NCI-H2029 treated with DMSO at 0.1 percent for 48 hours (cell line): ENCODE measurements at places on chromosomes 3 and 15.
A peak's percentile ranks its signal among the peaks of the same experiment; 100 is the strongest.

- DNase-seq, result no peak
Observed at GRCh38 chr3:67327582-67327981, 326.8 kb downstream of the SUCLG2 start.

- no peak for DNase-seq
Observed at GRCh38 chr15:55403531-55403930, 4.6 kb downstream of the CCPG1 start.

- DNase-seq, result no peak
Observed at GRCh38 chr15:43218908-43219706, 1.7 kb downstream of the EPB42 start.

DNA sequence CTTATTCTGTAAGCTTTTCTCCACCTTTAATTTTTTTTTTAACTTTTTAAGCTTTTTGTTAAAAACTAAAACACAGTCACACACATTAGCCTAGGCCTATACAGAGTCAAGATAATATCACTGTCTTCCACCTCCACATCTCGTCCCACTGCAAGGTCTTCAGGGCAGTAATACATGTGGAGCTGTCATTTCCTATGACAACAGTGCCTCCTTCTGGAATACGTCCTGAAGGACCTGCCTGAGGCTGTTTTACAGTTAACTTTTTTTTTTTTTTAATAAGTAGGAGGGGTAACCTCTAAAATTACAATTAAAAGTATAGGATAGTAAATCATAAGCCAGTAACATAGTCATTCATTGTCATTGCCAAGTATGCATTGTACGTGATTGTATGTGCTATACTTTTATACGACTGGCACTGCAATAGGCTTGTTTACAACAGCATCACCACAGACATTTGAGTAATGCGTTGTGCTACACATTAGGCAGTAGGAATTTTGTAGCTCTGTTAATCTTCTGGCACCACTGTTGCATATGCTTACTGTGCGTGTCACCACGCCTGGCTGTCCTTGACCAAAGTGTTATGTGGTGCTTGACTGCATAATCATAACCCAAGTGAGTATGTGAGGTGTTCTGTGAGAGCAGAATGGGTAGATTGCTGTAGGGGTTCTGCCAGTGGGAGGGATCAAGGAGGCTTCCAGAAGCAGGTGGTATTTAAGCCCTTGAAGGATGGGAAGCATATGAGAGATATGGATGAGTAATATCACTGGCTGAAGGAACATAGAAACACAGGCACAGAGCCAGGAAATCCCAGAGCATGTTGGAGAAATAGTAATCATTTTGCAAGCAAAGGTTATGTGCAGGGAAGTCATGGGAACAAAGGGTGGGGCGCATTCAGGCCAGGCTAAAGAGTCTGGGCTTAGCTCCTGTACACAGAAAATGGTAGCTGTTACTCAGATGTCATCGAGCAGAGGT lies 18.3 kb downstream of the FBXO22 start:
- no peak for DNase-seq

- DNase-seq, result no peak
Observed at GRCh38 chr3:40229963-40230362, 79.5 kb upstream of the EIF1B start.

- no peak for DNase-seq
Observed at GRCh38 chr3:157347577-157348303, 88.9 kb upstream of the PTX3 start.

- no peak for DNase-seq
Observed at GRCh38 chr3:65545429-65545828, 493.3 kb downstream of the MAGI1 start.

GRCh38 chr15:40054855-40055575 lies 16.0 kb upstream of the SRP14 start:
- peak; percentile 6 for DNase-seq

GRCh38 chr15:63931556-63931955 lies 97.8 kb upstream of the HERC1 start:
- no peak for DNase-seq

DNA sequence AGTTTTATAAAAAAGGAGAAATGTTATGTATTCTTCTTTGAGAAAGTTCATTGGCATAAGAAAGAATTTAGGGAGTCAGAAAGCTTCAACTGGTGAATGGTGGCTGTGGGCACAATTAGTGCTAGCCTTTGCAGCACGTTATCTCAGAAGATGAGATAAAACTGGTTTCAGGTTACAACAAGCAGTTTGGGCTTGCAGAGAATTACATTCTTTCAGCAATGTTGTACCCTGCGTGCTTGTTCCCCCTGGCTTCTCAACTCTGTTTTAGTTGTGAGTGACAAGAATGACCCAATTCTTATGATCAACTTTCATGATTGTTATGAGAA lies 31.6 kb upstream of the ACP3 start:
- DNase-seq, result no peak

DNA sequence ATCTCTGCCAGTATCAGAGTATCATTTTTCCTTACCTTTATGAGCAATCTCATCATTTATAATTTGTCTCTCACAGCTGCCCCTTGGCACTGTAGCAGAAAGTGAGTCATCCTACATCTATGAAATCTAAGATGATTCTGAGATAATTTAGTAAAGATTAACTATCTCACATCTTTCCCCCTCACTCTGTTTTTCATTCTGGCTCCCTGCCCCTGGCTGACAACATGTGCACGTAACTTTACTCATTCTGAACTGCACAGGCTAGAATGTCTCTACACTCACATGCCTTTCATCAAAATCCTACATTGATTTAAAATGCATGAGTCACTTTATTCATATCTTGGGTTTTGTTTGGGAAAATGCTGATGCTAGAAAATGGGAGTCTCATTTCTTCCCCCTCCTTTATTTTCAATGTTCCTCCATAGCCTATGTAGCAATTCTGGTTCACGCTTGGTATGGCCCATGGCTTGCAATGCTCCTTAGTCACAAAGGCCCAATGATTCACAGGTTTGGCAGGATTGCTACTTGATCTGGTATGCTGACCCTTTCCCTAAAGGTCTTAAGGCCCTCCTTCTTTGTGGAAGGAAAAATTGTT lies 838.5 kb downstream of the TUSC7 start:
- DNase-seq, result no peak

GRCh38 chr3:43366481-43366880 lies 80.1 kb downstream of the SNRK start:
- DNase-seq, result no peak

DNA sequence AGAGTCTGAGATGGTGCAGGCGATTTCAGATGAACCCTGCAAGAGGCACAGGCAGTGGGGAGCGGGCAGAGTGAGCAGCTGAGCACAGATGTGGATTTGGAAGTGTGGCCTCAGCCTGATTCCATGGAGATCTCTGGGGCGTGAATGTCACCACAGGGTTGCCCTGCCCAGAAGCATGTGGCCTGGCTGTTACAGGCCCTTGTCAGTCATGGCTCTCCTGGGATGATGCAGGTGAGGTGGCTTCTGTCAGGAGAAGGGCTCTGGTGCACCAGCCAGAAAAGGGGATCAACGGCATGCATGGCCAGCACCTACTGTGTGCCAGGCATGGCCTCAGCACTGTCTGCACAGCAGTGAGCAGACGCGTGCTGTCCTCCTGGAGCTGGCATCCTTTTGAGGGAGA lies 11.9 kb downstream of the HDAC11 start:
- DNase-seq, result no peak

DNA sequence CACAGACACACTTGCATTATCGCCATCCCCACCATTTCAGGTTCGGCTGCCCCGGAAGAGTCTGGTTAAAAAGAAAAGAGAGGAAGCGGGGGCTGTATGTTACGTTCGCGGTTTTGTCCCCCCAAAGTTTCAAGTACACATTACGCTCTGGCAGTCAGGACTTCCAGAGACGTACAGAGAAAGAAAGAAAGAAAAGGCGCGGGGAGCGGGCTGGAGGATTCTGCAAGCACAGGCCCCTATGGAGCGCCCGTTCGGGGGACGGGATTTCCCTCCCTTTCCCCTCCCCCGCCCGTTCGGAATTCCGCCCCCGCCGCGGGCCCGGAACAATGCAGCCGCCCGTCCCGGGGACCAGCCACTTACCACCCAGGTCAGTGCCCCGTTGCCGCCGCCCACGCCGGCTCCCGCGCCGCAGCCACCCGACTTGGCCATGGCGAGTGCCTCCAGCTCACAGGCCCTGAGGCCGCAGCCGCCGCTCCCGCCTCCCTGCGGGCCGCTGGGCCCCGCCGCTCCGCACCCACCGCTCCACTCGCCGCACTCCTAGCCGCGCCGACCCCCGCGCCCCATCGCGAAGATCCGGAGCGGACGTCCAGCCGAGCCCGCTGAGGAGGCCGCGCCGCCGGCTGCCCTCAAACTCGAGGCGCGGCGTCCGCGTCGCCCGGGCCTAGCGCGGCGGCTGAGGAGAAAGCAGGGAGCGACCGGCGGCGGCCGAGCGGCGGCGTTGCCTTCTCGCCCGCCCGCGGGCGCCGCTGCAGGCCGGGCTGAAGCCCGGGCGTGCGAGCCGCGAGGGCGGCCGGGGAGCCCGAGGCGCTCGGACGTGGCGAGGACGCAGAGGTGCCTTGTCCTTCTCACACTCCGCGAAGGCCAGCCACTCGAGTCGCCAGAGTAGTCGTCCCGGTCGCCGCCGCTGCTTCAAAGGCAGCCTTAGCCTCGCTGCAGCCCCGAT lies 567 bp downstream of the TOP2B start:
- peak; percentile 41 for DNase-seq

GRCh38 chr3:154023148-154023547 lies 98.0 kb upstream of the ARHGEF26 start:
- DNase-seq, result no peak

DNA sequence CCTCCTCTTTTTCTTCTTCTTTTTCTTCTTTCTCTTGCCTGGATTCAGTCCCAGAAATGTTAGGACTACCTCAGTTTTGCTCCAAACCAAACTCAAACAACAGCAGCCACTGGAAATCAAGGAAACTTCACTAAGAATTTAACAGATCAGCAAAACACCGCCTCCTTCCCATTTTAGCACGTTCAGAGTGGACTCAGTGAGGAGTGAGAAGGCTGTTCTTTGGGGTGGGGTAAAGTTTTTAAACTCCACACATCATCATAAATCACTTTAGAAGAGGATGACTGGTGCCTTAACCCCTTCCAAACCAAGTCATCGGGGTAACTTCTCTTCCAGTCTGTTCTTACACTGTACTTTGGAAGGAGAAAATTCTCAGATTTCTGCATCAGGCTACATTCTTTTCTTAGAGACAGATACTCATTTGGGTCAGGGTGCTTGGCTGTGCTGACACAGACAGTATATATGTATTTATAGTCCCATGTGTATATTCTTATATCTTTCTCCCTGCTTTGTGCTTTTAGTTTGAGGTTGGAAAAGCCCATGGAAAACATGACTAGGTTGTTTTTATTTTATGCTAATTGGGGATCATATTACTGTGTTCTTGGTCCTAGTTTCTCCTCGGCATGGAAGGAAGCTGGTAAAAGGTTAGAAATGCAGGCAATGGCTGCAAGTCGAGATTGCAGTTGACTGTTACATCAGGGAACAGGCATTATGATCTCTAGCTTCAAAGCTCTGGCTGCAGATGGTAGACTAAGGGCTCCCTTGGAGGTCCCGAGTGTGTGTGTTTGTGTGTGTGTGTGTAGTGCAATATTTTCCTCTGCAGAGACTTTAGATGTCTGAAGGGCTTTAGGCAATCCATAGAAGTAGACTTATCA lies at the start of gene CCDC80:
Gene CCDC80 (minus strand): TSS at position 214 of the 872 bp plus-strand sequence. CDS start 1,238 bp downstream, outside the sequence.
- DNase-seq, result no peak

GRCh38 chr3:165521131-165521871 lies 315.9 kb downstream of the BCHE start:
- DNase-seq, result no peak

GRCh38 chr3:65277798-65278197 lies 590.0 kb upstream of the ADAMTS9 start:
- no peak for DNase-seq

- DNase-seq, result no peak
Observed at GRCh38 chr15:79102595-79102994, 12.0 kb upstream of the RASGRF1 start.

- no peak for DNase-seq
Observed at GRCh38 chr15:73212424-73212823, 156.3 kb downstream of the HCN4 start.

DNA sequence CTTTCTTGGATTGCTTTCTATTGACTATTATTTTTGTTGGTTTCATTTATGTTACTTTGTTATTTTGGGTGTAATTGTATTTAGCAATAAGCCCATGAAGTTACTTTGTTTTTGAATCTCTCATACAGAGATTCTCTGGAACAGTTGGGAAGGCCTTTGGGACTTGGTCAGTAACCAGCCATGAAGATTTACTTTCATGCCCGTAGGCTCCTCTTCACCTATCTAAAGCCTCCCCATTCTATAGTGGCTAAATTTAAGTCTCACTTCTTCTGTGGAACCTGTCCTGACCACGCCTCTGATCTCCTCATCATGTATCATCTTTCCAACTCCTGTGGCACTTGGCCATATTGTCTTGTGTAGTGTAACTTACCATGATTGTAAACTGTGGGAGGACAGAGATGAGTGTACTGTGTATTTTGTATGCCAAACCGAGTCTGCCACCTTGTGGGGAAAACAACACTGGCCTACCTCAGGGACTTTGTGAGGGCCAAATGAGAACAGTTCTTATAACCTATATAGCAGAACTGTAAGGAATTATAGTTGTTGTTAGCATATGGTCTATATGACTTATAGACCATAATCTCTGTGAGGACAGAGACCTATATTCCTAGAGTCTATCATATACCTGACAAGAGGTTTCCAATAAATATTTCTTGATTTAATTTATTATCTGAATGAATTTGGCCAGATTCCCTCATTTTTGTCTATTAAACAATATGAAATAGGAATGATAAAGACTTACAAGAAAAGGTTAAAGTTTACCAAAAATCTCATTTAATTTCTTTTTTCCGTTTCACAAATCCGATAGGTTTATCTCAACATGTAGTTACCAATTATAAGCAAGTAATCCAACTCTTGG lies 75.0 kb downstream of the STARD9 start:
- DNase-seq, result peak; percentile 22

- DNase-seq, result no peak
Observed at GRCh38 chr3:48411041-48411588, 18.8 kb downstream of the PLXNB1 start.

- no peak for DNase-seq
Observed at GRCh38 chr15:87287156-87287555, 969.4 kb downstream of the NTRK3 start.

- no peak for DNase-seq
Observed at GRCh38 chr15:48520376-48521155, 124.9 kb downstream of the FBN1 start.

DNA sequence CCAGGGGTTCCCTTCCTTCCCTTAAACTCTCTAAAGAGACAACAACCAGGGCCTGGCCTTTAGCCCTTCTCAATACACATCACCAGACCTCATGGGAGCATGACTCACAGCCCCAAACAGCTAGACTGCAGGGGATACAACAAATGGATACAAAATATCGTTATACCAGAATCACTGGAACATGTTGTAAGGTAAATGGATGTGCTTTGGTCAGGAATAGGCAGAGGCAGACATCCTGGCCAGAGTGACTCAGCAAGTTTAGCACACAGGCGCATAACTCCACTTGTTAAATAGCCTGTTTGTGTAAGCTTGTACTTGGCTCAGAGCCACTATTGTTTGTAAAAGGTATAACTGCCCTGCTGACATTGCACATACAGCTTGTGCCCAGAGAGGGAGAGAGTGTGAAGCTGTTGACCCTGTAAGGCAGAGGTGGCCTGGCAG lies 18.3 kb downstream of the TMED3 start:
- DNase-seq, result no peak
